ENCODE measurements at places on chromosomes 6 and 20.

DNA sequence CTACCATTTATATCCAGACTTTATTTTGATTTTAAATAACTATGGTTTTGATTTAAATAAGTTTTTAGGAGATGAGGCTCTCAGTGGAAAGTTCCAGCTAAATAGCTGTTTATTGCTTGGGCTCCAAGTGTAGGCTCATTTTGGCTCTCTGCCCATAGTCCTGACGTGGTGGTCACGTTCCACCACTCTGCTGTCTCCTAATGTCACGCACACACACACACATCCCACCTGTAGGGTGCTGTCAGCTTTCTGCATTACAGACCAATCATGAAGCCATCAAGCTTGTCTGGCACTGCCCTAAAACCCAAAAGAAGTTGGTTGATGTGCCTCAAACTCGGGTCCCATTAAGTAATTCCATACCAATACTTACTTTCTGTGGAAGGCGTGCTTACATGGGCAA, 45.4 kb downstream of the PANK2 start:
- DNase-seq: no peak

- no peak for DNase-seq
Observed at GRCh38 chr6:12137480-12137879, 125.4 kb downstream of the HIVEP1 start.

DNA sequence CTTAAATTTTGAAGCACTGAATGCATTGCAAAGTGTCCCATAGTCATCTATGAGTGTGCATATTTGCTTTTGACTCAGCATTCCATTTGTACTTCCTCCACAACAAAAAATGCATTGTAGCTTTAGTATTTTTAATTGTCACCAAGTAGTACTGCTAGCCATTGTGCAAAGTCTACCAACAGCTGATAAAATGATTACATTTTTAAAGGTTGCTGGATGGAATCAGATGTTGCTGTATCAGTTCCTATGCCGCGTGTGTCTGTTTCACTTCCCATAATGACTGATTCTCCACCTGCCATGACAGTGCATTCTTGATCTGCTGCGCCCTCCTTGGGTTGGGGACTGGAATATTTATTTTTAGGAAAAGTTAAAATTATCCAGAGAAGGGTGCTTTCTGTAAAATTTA, 41.2 kb downstream of the SLX4IP start:
- no peak for DNase-seq

DNA sequence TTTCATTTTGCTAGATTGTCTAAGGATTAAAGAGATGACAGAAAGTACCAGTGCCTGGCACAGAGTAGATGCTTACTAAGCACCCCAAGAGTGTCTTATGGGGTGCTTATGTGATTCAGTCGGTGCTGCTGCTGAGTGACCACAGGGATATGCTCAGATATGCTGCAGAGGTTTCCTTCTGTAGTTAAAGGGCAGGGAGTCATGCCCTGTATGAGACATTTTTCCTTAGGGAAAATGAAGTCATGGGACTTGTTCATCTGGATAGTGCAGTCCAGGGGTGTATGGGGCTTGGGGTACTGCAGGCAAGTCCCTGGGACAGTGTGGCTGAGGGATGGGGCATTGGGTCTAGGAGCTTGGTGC, 25.1 kb downstream of the TOX2 start:
- DNase-seq: no peak

DNA sequence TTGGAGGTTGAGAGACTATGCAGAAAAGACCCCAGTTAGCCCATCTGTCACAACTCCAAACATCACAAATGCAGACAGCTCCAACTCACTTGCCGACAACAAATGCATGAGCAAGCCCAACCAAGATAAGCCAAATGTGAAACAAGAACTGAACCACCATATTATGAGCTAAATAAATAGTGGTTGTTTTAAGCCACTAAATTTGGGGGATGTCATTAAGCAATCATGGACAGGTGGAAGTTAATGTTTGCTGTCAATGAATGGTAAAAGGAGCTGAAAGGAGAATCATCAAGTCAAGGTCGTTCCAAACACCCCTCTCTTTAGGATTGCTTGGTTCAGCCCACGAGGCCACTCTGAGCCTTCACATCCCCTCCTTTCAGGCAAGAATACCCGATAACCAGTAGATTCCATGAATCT, 71.2 kb upstream of the PLCB4 start:
- no peak for DNase-seq

DNA sequence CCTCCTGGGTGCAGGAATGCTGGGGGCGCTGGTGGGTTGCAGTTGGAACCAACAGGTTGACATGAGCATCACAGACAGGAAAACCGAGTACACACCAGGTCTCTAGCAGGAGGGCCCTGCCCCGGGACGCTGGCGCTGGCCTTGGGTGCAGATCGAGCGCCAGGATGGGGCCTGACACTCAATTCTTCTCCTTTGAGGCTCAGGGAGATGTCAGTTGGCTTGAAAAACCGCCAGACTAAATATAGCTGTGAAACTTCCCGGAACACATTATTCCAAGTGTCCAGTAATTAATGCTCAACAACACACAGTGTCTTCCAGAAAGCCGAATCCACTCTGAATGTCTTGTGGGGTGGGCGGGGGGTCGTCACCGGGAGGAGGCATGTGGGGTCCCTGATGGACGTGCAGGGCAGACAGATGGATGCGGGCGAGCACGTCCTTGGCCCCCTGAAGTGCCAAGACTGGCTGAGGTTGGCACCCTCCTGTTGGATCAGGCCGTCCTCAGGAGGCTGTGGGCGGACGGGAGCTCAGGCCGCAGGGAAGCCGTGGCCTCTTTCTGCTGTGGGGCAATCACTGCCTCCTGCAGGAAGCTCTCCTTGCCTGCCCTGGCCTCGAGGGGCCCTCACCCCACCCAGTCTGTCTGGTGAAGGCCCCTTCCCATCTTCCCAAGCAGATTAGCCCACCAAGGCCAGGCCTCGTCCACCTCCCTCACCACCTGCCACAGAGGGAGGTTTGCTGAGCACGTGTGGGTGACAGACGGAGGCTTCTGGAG, 19.4 kb upstream of the GATA5 start:
- DNase-seq: no peak

GRCh38 chr6:141097471-141097870, 1035.3 kb upstream of the GJE1 start:
- no peak for DNase-seq
